ENCODE measurements at places on chromosomes 16 and 17.
A peak's percentile ranks its signal among the peaks of the same experiment; 100 is the strongest.

- no peak for DNase-seq
These were observed 403 bp downstream of the TEPSIN start for GRCh38 chr17:81238490-81238814.

DNA sequence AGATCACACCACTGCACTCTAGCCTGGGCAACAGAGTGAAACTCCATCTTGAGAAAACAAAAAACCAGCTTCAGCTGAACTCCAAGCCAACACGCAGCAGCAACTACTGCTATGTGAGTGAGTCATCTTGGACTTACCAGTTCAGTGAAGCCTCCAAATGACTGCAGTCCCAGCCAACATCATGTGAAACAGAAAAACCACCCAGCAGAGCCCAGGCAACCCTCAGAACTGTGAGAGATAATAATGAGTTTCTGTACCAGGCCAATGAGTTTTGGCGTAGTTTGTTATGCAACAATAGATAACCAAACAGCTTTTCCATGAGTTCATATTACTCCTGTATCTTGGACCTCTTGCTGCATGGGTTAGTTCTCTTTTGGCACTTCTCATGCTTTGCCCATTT is 23.3 kb downstream of the PHF12 start:
- peak; percentile 92 for DNase-seq

GRCh38 chr17:61635913-61636432 is 45.0 kb upstream of the NACA2 start:
- peak; percentile 49 for DNase-seq

GRCh38 chr16:78813661-78814311 is 714.3 kb downstream of the WWOX start:
- no peak for DNase-seq

- peak; percentile 54 for DNase-seq
These were observed 6.2 kb downstream of the GGA2 start for GRCh38 chr16:23504076-23504452.

GRCh38 chr17:42403150-42403549 is 14.9 kb upstream of the STAT3 start:
- no peak for DNase-seq

GRCh38 chr16:24953306-24953705 is 61.9 kb downstream of the ARHGAP17 start:
- no peak for DNase-seq

DNA sequence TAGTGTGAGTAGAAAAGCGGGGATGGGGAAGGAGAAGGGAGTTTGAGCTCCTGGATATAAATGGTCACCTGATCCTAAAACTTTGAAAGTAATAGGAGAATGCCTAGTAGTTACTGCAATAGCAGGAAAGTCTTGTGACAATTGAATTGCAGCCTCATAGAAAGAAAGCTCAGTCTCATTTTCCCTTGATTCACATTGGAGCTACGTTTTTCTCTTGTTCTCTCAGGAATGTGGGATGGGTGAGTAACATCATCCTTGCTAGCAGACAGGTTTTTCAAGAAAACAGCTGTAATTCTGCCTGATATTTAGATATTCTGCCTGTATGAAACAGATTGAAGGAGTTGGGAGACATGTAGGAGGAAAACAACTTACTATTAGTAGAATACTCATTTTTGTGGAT is 25.3 kb downstream of the SF3B3 start:
- DNase-seq, result no peak

GRCh38 chr17:36485805-36486203 is 677 bp upstream of the ZNHIT3 start:
- no peak for DNase-seq

GRCh38 chr16:22141767-22142166 is 20.5 kb upstream of the SDR42E2 start:
- no peak for DNase-seq

DNA sequence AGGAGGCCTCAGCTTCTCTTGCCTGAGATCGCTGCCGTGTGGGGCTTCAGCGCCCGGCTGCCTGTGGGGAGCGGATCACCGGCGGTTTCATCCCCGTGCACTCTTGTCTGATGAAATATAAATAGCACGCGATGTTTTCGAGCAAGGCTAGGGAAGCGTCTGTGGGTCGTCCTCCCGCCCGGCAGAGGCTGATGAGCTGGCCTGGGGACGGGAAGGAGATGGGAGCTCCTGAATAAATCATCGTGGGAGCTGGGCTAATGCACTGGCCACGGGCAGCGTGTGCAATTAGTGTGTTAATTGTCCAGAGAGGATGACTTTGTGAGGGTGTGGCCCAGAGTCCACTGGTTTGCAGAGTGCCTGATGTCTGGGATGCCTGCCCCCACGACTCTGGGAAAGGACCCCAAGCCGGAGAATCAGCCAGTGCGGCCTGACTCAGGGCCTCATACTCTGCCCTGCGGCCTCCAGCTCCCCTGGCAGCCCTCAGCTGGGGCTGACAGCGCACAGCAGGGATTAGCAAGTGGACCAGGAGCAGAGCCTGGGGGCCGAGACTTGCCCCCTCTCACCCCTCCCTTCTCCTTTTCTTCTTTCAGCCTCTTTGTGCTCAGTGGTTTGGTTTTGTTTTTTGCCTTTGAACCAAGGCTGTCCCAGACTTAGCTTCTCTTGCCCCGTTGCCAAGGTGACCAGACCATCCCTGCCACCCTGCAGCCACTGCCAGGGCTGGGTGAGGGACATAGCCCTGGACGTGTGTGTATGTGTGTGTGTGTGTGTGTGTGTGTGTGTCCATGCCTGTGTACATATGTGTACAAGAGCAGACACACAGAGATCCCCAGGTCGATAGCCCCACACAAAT is 21.4 kb downstream of the KCNJ12 start:
- no peak for DNase-seq

GRCh38 chr17:30929081-30929633 is 7.4 kb downstream of the ADAP2 start:
- no peak for DNase-seq

DNA sequence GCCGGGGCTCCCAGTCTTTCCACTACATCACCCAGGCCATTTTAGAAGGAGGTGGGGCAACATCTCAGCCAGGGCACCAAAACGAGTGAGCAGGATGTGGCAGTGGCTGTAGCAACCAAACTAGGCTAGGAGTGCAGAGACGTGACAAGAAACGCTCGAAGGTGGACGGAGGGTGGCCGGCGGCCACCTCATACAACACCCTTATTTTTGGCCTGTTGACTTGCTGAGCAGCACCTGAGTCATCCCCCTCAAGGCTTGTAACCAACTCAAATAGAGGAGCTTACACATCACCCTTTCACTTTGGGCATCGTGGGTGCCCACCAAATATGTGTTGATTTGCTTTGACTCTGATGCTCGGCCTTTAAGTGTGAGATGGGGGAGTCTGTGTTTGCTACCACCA is 23.7 kb upstream of the SOX9 start:
- no peak for DNase-seq

- peak; percentile 55 for DNase-seq
These were observed 14.4 kb upstream of the GPRC5B start for GRCh38 chr16:19898924-19899604.

DNA sequence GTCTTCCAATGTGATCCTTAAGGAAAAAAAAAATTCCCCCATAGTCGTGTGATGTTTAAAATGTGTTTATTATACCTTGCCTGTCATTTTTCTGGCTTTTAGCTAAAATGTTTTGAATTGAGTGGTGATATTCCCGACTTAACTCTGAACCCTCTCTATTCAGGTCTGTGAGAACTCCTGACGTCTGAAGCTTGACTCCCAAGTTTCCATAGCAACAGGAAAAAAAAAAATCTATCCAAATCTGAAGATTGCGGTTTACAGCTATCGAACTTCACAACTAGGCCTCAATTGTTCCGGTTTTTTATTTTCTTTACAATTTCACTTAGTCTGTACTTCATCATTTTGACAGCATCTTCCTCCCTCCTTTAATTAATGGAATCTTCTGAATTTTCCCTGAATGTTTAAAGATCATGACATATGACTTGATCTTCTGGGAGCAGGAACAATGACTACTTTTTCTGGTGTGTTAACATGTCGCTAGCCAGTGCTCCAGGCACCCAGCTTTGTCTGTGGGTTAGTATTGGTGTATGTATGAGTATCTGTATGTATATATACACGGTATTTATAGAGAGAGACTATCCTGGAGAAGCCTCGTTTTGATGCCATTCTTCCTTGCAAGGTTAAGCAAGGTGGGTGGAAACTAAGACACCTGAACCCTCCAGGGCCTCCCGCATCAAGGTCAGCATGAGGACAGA is 12.8 kb upstream of the HSBP1 start:
- DNase-seq, result no peak

- DNase-seq, result peak; percentile 72
These were observed 100.9 kb downstream of the PARN start for GRCh38 chr16:14529010-14529669.

DNA sequence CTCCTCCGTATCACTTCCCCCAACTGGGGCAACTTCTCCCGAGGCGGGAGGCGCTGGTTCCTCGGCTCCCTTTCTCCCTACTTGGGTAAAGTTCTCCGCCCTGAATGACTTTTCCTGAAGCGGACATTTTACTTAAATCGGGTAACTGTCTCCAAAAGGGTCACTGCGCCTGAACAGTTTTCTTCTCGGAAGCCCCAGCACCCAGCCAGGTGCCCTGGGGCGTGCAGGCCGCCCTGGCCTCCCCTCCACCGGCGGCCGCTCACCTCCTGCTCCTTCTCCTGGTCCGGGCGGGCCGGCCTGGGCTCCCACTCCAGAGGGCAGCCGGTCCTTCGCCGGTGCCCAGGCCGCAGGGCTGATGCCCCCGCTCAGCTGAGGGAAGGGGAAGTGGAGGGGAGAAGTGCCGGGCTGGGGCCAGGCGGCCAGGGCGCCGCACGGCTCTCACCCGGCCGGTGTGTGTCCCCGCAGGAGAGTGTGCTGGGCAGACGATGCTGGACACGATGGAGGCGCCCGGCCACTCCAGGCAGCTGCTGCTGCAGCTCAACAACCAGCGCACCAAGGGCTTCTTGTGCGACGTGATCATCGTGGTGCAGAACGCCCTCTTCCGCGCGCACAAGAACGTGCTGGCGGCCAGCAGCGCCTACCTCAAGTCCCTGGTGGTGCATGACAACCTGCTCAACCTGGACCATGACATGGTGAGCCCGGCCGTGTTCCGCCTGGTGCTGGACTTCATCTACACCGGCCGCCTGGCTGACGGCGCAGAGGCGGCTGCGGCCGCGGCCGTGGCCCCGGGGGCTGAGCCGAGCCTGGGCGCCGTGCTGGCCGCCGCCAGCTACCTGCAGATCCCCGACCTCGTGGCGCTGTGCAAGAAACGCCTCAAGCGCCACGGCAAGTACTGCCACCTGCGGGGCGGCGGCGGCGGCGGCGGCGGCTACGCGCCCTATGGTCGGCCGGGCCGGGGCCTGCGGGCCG is 1.6 kb downstream of the HIC1 start:
- DNase-seq, result peak; percentile 20

DNA sequence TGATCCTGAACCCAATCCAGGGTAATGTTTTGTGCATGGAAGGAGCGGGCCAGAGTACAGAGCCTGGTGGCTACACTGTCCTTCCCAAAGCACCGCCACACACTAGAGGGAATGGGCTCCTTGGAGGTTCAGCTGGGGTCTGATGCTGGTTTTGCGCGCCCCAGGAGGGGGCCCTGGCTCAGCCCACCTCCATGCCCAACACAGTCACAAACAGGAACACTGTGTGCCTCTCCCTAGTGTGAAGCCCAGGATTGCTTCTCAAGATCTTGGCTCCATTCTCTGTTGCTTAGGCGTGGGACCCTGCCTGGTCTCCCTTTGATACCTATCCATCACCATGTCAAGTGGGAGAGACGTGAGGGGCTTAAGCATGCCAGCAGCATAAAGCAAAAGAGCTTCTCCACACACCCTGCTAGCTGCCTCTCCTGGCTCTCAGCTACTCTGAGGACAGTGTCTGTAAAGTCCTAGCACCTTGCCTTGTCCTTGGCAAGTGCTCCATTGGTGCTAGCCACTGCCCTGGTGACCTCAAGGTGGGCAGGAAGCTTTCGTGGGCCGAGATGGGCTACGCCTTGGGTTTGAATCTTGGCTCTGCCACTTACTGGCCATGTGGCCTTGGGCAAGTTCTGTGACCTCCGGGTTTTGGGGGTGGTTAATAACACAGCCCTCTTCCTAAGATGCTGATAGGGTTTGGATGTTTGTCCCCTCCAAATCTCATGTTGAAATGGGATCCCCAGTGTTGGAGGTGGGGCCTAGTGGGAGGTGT is 122.2 kb downstream of the C16orf78 start:
- no peak for DNase-seq

- no peak for DNase-seq
These were observed 128.5 kb downstream of the SPACA3 start for GRCh38 chr17:33120103-33120502.

DNA sequence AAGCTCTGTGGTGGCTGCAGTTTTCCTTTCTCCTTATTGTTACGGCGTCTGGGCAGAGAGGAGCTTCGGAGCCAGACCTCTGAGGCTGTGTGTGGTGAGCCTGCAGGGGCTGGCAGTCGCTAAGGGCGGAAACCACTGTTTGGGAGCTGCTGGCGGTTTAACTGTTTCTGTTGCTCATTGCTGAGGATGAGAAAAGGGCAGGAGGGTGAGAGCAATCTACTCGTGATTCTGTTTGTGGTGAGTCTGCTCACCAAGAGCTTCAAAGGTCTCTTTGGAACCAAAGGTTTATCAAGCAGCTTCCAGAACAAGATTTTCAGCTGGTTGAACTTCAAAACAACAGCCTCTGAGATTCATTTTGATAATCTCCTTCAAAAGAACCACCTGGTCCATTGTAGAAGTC is 143.9 kb downstream of the ANKFN1 start:
- DNase-seq, result peak; percentile 94

DNA sequence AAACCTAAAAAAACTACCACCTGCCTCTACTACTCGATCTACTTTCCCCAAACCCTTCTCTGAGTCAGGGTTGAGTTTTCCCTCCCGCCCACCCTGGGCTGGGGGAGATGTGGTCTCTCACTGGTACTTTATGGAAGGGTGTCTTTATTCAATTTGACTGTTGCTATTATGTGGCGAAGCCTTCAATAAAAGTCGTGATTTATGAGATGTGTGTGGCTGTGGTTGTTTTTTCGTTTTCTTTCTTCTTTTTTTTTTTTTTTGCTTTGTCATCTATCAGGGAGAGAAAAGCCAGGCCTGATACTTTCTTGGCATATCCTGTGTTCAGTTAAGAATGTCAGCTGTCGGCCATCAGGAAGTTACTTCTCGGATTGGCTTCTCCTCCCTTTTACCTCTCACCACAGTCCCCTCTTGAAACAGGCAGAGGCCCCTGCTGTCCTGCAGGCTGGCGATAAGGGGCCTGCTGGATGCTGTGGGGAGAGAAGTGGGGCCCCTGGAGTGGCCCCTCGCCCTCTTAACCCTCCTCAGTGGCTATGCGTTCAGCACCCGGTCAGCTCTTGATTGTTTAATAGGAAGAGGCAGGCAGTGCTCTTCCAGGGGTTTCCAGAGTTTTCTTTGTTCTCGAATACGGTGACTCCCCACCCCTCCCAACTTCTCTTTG is 123.0 kb downstream of the MSI2 start:
- DNase-seq, result peak; percentile 40

GRCh38 chr17:33436321-33436720 is 143.2 kb upstream of the ASIC2 start:
- peak; percentile 17 for DNase-seq

GRCh38 chr17:15479703-15480102 is 12.3 kb upstream of the CDRT4 start:
- no peak for DNase-seq

Measured in MV-4-11 (cell line).